ENCODE measurements at places on chromosomes 1 and 21.
A peak's percentile ranks its signal among the peaks of the same experiment; 100 is the strongest.

- no peak for DNase-seq
Measured at GRCh38 chr1:47113178-47113577, 24.1 kb upstream of the CYP4A22 start.

DNA sequence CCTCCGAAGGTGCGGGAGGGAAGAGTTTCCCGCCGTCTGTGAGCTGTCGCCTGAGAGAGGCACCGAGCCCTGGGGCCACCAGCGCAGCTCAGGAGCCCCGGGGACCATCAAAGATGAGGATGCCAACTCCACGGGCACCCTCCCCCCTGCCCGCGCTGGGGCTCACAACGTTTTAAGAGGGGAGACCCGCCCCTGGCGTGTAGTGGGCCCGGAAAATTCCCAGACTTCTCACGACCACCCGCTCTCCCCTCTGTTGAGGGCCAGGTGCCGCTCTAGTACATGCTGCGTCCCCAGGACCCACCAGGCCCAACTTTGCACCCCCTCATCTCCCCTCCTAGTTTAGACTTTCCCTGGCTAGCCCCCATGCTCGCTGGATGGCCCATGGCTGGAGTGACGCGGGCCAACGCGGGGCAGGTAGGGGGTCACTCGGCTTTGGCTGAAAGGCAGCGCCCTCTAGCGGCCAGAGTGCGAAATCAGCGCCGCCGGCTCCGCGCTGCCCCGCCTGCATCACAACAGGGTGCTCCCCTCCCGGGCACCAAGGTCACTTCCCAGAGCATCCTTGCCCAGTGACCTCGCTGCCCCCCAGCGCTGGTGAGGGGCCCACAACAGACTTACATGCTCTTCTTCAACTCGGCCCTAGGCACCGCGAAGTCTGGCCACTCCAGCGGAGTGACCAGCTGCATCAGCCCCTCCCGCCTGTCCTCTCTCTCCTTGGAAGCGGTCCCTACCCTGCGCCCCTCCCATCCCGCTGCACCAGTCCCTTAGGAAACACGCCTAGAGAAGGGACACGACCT is 1.8 kb downstream of the CD160 start:
- peak; percentile 37 for DNase-seq

- no peak for DNase-seq
Measured at GRCh38 chr1:192879406-192879805, 70.6 kb downstream of the RGS2 start.

DNA sequence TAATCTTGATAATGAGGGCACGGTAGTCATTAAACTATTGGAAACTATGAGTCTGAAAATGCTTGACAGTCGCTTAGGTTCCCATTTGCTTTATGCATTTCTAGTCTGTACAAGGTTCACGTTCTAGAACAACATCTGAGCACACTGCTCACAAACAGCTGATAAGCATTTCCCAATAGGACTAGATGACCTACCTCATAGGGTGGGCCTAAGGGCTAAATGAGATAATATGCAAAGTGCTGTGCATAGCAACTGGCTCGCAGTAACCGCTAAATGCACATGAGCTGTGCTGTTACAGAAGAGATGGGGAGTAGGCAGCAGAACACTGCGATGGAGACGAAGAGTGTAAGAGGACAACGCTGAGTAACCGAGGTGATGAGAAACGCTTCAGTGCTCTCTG is 628.0 kb downstream of the SMYD3 start:
- DNase-seq: no peak

DNA sequence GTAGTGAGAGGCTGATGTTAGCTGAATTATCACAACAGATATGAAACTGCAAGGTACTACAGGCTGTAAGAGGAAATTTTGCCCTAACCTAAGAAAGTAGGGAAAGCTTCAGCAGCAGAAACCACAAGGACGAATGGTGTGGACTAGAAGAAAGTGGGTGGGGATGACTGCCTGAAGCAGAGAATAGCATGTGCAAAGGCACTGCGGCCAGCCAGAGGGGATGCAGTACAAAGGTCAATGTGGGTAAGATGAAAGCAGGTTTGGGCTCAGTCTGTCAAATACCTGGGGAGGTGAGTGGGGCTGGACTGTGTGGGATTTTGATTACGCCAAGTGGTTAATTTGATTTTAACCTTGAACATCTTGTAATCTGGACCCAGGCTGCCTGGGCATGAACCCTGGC is 199.3 kb upstream of the GALNT2 start:
- no peak for DNase-seq

DNA sequence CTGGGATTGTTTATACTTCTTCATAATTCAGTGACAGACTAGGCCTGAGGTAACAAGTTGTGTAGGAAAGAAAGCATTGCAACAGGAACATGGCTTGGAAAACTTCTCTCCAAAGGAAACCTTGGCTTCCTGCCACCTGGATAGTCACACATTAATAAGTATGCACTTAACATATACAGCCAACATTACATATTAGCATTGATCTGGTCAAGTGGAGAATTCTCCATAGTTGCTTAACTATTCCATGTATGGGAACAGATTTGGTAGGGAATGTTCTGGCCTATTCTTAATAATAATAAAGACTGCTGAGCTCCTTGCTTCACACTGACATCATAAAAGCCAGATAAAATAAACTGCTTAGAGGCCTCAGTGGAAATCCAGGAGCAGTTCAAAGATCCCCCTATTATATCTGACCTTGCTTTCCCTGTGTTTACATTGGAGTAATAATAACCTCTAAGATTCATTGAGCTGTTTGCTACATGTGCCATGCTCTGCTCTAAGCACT is 27.2 kb upstream of the NFIA start:
- DNase-seq: no peak

GRCh38 chr1:218472885-218473284 is 127.7 kb downstream of the TGFB2 start:
- no peak for DNase-seq

DNA sequence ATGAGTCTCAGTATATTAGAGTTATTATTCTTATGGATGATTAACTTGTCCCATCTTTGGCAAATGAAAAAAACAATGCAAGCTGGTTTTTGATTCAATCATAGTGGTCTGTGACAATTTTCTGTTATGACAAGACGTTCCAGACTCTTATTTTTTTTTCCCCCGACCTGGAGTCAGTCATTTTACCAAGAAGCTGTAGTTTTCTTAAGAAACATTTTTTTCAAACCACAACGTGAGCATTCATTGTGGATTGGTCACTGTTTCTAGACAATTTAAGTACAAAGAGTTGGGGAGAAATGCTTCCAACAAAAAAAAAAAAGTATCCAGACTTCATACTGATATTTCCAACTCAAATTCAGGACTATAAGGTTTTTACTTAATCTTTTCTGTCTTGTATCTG is 8.0 kb upstream of the ANGPTL3 start:
- DNase-seq: no peak

GRCh38 chr21:33539616-33540015 is 2.3 kb downstream of the GART start:
- DNase-seq: no peak

- DNase-seq: no peak
Measured at GRCh38 chr1:46394872-46395465, 852 bp downstream of the FAAH start.

GRCh38 chr1:92399076-92399475 is 87.6 kb downstream of the GFI1 start:
- no peak for DNase-seq

DNA sequence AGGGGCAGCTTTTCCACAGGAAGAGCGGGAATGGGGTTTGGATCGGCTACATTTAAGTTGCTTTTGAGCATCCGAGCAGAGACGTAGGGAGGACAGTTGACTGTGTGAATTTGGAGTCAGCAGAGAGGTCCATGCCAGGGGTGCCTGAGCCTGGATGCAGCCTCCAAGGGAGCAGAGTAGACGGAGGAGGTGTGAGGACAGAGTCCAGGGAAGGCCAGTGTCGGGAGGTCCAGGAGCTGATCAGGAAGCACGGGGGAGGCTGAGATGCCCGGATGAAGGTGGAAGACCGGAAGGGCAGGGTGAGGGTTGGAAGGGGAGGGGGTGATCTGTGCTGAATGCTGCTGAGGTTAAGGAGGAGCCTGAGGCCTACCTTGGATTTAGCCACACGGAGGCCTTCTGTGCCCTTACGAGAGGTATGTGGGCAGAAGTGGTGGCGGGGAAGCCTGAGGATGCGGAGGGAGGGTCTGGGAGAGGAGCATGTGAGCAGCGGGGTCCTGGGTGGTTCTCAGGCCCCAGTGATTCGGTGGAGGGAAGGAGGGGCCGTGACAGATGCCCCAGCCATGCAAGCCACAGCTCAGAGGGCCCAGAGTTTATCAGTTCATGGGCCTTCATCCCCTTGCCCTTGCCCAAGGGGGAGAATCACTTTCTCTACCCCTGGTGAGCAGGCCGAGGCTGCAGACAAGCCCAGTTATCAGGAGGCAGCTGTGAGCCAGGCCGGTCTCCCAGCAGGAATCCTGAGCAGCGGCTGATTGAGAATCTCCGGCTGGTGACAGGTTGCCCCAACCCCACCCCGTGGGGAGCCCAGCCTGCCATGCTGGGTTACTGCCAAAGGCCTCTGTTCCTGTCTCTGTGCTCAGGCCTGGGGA is 54.0 kb upstream of the ACTL8 start:
- no peak for DNase-seq

GRCh38 chr1:164735315-164736052 is 176.5 kb downstream of the PBX1 start:
- DNase-seq: no peak

- DNase-seq: no peak
Measured at GRCh38 chr21:31403596-31404333, 59.7 kb upstream of the TIAM1 start.

DNA sequence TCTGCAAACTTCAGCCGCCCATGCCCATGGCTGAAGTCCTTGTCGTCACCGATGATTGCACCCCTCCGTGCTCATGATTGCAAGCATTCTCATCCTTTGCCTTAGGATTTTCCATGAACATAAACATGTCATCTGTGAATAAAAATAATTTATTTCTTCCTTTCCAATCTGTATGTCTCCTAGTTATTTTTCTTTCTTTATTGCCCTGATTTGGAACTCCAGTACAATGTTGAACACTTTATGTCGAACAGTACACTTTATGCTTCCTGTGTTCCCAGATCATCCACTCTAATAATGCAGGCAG is 170.9 kb upstream of the SYT6 start:
- DNase-seq: no peak

GRCh38 chr1:36523230-36523495 is 40.5 kb upstream of the CSF3R start:
- DNase-seq: no peak

DNA sequence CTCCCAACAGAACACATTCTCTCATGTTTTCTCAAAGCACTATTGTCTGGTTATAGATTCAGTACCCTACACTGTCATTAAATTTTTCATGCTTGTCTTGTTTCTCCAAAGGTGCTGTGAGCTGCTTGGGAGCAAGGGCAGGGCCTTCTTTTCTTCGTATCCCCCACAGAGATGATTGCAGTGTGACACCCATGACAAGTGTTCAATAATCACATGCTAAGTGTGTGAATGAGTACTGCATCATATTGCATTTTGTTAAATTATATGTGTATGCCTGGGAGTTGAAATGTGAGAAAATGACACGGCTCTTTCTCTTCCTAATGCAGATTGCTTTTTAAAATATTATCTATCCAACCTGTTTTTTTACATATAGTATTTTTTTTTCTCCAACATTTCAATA is 57.3 kb upstream of the MAGI3 start:
- DNase-seq: no peak

GRCh38 chr1:20723537-20724363 is 5.9 kb upstream of the KIF17 start:
- no peak for DNase-seq

DNA sequence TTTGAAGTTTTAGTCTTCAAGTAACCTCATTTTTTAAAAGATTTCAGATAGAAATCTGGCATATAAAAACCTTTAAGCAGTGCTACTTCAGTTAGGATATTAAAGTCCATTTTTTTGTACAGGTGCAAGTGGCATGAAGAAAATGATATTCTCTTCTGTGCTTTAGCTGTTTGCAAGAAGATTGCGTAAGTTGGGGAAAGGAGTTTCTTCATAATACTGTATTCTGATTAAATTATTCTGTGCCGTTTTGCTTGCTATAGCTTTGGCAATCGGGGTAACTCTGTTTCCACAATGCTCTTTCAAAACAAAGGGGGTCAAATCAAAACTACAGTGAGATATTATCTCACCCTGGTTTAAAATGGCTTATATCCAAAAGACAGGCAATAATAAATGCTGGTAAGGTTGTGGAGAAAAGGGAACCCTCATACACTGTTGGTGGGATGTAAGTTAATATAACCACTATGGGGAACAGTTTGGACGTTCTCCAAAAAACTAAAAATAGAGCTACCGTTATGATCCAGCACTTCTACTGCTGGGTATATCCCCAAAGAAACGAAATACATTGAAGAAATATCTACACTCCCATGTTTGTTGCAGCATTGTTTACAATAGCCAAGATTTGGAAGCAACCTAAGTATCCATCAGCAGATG is 27.1 kb downstream of the MAEL start:
- DNase-seq: no peak

DNA sequence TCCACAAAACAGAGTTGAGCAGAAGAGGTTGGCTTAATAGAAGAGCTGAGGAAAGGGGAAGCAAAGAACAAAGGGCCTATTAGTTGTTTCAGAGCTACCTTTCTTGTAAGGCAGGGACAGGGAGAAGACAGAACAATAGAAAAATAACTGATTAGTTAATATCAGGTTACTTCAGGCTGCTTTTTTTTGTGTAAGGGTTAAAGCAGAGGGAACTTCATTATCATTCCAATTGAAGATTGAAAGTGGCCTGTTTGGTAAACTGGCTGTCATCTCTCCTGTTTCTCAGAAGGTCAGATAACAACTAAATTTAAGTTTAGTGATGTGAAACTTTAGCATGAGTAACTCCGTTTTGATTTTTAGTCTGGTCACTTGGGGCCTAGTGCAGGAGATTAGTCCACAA is 22.3 kb downstream of the CDC42 start:
- no peak for DNase-seq

GRCh38 chr1:3468236-3469103 is 14.0 kb downstream of the ARHGEF16 start:
- no peak for DNase-seq

DNA sequence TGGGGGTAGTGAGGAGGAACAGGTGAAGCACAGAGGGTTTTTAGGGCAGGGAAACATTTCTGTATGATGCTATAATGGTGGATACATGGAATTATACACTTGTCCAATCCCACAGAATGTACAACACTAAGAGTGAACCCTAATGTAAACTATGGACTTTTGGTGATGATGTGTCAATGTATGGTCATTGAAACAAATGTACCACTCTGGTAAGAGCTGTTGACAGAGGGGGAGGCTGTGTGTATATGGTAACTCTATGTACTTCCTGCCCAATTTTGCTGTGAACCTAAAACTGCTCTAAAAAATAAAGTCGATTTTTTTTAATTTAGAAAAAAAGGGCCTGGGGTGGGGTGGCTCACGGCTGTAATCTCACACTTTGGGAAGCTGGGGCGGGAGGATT is 22.9 kb downstream of the ASAP3 start:
- DNase-seq: no peak

- no peak for DNase-seq
Measured at GRCh38 chr1:67347688-67348472, 40.2 kb downstream of the IL12RB2 start.

- no peak for DNase-seq
Measured at GRCh38 chr1:40868051-40868723, 6.0 kb upstream of the CITED4 start.

- no peak for DNase-seq
Measured at GRCh38 chr1:85240174-85240601, 19.3 kb downstream of the C1orf52 start.

Data from stimulated activated CD8-positive, alpha-beta memory T cell treated with anti-CD3 and anti-CD28 coated beads, Interleukin-15, amount 100 ng/mL, for 4 hours (primary cell).